ENCODE measurements at places on chromosomes 12 and 14.

DNA sequence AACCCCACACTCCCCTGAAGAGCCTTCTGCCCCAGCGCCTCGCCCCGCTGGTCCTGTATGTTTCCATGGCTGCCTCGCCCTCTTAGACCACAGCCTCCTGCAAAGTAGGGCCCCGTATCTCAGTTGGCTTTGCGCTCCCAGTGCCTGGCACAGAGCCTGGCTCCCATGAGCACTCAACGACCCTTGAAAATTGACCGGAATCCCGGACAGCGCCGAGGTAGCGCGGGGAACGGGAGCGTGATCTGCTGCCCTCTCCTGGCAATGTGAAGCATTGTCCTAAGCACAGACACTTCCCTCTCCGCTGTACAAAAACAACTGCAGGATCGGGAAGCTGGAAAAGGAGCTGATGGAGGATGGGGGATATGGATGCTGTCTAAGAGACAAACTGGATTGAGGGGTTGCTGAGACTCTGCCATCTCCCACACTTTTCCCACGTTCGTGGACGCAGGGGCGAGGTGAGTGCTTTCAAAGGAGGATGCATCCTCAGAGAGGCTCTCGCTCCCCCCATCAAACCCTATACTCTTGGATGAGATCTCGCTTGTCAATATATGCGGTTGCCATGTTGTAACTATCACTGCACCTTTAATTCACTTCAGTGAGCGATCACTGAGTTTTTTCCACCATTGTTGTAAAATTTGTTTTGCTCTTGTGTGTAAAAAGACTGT, 10.7 kb upstream of the FKBP4 start:
- DNase-seq = peak; percentile 36

- DNase-seq = no peak
These were observed 143.3 kb upstream of the BCL2L14 start for GRCh38 chr12:11927286-11927935.

GRCh38 chr12:123075087-123075645, 75.7 kb downstream of the PITPNM2 start:
- no peak for DNase-seq

- no peak for DNase-seq
These were observed 13.2 kb downstream of the HEBP1 start for GRCh38 chr12:12986775-12987331.

DNA sequence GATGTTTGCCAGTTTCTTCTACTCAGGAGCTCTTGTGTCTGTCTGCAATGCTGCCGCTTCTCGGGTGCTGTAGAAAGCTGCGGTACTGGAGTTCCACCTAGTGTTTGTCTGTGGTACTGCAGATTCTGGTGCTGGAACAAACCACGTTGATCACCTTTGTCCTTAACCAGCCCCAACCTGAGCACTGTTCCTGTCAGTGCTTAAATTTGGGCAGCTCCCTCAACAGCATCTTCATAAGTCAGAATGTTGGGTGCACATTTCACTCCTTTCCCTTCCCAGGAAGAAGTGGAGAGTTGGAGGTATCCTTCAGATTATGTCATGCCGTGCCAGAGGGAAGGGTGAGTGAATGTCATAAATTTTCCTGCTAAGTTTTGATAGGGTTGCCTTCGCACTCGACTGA, 48.7 kb upstream of the LALBA start:
- peak; percentile 64 for DNase-seq

Data from central memory CD4-positive, alpha-beta T cell (primary cell).